Neural cell (in vitro differentiated cells): ENCODE measurements at places on chromosomes 2 and 18. TPM values are rescaled to one million over a fixed set of nuclear protein-coding genes. Genes with fewer than 3 reads are reported as not detected.

RNF144A gene
- 26.9 and 27.8 TPM in 2 replicates for polyA plus RNA-seq

NPHP1 gene
- polyA plus RNA-seq: 2.7 and 8.0 TPM in 2 replicates

CHAC2 gene
- 6.3 and 7.7 TPM in 2 replicates for polyA plus RNA-seq

POTEF gene
- 1.0 and 2.3 TPM in 2 replicates for polyA plus RNA-seq

TUBA4B gene
- polyA plus RNA-seq: not detected in 2 replicates

VWA3B gene
- not detected in 2 replicates for polyA plus RNA-seq
